Stimulated activated CD4-positive, alpha-beta T cell treated with anti-CD3 and anti-CD28 coated beads, Interleukin-2, amount 100 ng/mL, for 24 hours (primary cell): ENCODE measurements at places on chromosomes 12 and 14.

- DNase-seq = no peak
Measured at GRCh38 chr12:82659343-82660207, 27.1 kb upstream of the TMTC2 start.

DNA sequence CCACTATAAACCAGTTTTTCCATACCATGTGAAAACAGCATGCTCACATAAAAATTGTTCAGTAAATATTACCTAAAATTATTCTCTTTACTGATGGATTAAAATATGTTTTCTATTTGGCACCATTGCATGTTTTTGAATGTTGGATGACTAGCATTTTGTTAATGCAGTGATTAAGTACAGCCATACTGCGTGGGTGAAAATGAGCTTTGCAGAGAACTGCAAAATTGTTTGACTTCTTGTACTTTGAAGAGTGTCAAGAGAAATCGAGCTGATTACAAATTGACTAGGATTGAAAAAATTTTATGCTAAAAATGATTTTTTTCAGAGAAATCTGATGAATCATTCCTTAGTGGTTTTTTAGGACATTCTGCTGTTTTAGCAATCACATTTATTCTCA lies 452.9 kb downstream of the RPL10L start:
- DNase-seq = no peak

- no peak for DNase-seq
Measured at GRCh38 chr12:128690641-128691040, 133.1 kb downstream of the SLC15A4 start.

DNA sequence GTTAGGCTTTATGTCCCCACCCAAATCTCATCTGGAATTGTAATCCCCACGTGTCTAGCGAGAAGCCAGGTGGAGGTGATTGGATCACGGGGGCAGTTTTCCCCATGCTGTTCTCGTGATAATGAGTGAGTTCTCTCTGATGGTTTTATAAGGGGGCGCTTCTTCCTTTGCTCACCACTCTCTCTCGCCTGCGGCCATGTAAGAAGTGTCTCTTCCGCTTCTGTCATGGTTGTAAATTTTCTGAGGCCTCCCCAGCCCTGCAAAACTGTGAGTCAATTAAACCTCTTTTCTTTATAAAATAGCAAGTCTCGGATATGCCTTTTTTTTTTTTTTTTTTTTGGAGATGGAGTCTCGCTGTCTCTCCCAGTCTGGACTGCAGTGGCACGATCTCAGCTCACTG lies 13.3 kb downstream of the IL31 start:
- no peak for DNase-seq

DNA sequence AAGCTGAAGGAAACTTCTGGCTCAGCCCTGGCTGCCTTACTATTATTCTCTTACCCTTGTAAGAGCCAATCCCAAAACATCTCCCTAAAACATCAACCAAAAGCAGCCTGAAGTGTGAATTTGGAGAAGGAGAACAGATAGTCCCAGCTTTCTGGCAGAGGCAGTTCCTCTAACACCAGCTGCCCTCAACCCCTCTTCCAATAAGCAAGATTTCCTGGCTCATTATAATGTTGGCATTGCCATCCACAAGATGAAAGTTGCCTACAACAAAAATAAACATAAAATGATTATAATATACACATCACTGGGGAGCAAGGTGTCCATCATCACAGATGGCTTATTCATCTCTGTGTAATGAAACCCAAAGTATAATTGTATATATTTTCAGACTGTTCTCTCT lies 352.5 kb upstream of the CCDC196 start:
- no peak for DNase-seq

- no peak for DNase-seq
Measured at GRCh38 chr12:4134448-4135263, 138.9 kb upstream of the CCND2 start.

DNA sequence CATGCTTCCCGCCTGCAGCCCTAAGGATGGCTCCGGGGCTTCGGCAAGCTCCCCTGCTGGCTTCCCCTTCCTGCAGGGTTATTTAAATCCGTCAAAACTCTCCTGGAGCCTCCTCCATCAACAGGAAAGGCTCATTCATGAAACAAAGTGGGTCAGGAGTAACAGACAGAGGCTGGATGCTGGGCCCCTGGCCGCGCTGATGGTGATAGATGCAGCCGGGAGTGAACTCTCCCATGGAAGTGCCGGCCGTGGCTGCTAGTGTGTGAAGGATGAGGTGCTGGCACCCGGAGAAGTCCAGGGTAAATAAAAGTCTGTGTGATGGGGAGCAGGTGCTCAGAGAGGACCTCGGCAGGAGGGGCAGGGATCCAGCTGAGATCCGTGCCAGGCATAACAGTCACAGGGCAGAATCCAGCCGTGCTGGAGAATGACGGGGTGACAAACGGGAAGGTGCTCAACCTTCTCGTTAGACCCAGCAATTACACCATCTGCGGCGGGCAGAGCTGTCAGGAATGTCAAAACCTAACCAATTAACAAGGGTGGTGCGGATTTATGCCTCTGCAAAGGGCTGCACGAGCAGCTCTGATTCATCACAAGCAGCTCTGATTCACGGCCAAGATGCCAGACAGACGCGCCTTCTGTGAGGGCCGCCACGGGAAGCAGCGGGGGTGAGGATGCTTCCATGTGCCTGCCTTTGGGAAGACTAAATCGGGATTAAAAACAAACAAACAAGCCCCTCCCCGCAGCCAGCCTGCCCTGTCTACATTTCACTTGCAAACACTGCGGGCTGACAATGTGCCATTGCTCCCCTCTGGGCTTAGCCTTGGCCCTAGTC lies 55.6 kb downstream of the SYNE3 start:
- no peak for DNase-seq

GRCh38 chr12:69595689-69596088 lies 10.4 kb downstream of the CCT2 start:
- no peak for DNase-seq

GRCh38 chr14:84029246-84029645 lies 1500.7 kb upstream of the FLRT2 start:
- no peak for DNase-seq

DNA sequence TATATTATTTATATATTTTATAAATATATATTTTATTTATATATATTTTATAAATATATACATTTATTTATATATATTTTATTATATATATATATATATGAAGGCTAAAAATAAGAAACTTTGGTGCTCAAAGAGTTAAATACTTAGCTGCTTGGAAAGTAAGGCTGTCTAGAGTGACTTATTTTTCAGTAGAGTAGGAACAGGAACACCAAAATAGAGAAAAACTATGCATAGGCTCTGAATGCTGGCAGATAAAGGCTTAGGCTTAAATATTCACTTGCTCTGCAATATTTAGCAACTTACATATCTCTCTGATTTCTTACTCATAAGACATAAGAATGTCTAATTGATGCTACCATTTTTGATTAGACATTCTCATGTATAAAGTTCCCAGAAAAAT lies 991.2 kb downstream of the VRK1 start:
- no peak for DNase-seq

DNA sequence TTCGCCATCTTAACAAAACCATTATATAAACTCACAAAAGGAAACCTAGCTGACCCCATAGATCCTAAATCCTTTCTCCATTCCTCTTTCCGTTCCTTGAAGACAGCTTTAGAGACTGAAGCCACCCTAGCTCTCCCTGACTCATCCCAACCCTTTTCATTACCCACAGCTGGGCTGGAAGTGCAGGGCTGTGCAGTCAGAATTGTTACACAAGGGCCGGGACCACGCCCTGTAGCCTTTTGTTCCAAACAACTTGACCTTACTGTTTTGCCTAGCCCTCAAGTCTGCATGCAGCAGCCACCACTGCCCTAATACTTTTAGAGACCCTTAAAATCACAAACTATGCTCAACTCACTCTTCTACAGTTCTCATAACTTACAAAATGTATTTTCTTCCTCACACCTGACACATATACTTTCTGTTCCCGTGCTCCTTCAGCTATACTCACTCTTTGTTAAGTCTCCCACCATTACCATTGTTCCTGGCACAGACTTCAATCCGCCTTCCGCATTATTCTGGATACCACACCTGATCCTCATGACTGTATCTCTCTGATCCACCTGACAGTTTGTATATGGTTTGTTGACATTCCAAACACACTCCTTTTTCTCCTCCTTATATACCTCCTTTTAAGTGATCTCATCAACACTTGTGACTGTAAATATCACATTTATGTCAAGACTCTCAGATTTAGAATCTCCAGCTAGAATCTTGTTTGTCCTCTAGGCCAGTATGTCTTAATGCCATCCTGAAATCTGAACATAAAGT lies 208.7 kb downstream of the KITLG start:
- no peak for DNase-seq

DNA sequence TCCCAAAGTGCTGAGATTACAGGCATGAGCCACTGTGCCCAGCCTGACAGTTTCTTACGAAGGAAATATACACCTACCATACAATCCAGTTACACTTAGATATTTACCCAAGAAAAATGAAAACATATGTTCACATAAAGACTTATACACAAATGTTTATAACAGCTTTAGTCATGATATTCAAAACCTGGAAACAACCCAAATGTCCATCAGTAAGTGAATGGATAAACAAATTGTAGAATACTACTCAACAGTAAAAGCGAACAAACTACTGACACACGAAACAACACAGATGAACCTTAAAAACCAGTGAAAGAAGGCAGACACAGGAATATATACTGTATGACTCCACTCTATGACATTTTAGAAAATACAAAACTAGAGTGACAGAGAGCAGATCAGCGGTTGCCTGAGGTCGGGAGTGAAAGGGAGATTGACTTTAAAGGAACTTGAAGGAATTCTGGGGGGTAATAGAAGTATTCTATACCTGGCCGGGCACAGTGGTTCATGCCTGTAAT lies 83.6 kb downstream of the SPRING1 start:
- DNase-seq = no peak

GRCh38 chr14:91748049-91748448 lies 16.2 kb upstream of the CATSPERB start:
- DNase-seq = no peak

- no peak for DNase-seq
Measured at GRCh38 chr14:79544698-79545070, 666.6 kb downstream of the DIO2 start.

GRCh38 chr14:98711453-98711852 lies 560.5 kb downstream of the BCL11B start:
- no peak for DNase-seq

GRCh38 chr12:52010152-52010622 lies 3.4 kb downstream of the TAMALIN start:
- no peak for DNase-seq

DNA sequence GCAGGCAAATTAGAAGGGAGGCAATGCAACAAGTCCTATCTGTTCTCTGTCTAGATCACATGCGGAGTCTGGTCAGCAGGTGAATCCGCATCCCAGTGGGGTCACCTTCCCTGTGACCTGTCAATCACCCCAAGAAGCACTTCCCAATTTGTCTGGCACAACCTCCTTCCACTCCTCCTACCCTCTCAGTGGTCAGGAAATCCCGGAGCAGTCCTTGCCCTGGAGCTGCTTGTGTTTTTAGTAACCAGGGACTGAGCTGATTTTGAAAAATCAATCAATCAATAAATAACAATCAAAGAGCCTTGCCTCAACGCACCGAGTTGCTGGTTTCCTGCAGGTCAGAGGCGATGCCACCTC lies 572 bp upstream of the ACSS3 start:
- no peak for DNase-seq

- DNase-seq = no peak
Measured at GRCh38 chr12:100141666-100141997, 1.0 kb downstream of the BLTP3B start.

GRCh38 chr14:37436519-37436918 lies 158.5 kb downstream of the FOXA1 start:
- no peak for DNase-seq

DNA sequence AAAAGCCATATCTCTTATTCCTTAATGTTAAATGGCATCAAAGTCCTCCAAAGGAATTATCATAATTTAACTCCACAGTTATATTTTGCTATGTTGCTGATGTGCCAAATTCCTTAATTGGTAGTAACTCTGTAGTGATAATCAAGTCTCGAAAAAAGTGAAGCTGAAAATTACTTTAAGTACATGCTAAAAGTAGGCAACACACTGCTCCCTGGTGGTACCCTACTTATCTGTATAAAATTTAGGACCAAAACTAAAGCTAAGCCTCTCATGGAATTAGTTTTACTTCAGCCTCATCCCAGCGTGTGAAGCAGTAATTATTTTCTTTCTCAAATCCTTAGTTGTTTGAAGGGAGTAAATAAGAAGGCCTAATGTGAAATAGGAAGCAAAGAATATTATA lies 132.8 kb downstream of the TTLL5 start:
- no peak for DNase-seq

DNA sequence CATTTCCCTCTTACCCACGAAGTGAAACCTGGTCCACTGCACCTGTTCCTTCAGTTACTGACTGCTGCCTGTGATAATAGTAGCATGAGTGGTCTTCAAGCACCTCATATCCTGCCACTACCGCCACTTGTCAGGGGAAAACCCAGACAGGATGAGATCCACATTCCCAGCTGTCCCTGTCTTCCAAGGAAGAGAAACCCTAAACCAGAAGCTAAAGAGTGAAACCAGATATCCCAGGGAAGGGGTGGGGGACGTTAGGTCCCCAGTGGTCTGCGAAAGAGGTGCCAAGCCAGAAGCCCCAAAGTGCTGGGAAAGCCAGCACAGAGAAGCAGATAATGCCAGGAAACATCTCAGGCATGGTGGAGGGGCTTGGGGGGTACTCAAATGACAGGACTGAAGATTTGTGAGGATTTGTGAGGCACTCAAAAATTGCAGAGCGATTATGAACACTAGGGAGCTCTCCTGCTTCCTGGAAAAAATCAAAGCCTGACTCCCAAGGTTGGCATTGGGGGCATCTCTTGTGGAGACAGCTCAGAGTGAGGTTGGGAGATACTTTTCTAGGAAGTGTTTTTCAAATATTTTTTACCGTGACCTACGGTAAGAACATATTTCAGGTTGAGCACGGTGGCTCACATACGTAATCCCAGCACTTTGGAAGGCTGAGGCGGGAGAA lies 77.9 kb downstream of the TMEM30B start:
- DNase-seq = no peak

DNA sequence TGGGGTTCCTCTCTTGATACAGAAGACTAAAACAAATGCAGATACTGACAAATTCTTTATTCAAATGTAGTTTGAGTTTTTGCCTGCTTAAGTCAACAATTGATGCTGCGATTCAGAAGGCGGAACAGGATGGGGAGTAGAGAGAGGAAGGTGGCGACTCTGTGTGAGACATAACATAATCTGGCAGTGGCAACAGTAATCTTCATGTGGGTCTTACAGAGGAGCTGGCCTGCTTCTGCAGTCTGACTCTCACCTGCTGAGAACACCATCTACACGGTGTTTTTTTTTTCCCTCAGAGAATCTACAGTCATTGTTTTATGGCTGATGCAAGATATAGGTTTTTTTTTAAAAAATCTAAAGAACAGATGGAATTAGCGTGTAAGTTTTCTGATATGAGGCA lies 10.1 kb downstream of the CCDC92 start:
- DNase-seq = no peak

GRCh38 chr12:3294481-3294911 lies 196.5 kb upstream of the PRMT8 start:
- DNase-seq = no peak
